ENCODE measurements at places on chromosomes 2 and 18.

- DNase-seq = no peak
These were observed 364.7 kb downstream of the GPD2 start for GRCh38 chr2:156800781-156801361.

- DNase-seq = no peak
These were observed 15.4 kb upstream of the GLI2 start for GRCh38 chr2:120720231-120720630.

DNA sequence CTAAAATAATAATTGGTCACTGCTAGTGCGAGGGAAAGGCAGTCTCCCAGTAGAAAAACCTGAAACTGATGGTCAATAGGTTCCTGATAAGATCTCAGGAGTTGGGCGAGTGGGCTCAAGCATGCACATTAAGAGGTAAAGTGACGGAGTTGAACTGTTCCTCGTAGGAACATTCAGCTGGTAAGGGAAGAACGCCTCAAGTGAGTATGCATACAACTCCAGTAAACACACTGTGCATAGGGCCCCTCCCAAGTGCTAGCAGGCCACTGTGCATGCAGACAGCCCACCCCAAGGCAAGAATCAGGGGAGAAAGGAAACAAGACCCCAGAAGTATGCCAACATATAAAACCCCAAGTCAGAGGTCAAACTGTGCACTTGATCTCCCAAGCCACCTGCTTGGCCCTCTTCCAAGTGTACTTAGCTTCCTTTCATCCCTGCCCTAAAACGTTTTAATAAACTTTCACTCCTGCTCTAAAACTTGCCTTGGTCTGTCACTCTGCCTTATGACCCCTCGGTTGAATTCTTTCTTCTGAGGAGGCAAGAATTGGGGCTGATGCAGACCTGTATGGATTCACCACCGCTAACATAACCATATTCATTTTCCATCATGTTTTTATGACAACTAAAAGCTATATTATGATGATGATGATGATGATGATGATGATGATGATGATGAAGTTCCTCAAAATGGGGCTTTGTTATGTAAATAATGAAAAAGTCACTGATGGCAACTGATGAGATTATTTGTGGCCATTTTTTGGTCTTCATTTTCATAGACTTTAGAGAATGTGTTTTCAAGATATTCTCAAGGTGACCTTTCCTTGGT, 118.0 kb upstream of the RAB27B start:
- DNase-seq = no peak

DNA sequence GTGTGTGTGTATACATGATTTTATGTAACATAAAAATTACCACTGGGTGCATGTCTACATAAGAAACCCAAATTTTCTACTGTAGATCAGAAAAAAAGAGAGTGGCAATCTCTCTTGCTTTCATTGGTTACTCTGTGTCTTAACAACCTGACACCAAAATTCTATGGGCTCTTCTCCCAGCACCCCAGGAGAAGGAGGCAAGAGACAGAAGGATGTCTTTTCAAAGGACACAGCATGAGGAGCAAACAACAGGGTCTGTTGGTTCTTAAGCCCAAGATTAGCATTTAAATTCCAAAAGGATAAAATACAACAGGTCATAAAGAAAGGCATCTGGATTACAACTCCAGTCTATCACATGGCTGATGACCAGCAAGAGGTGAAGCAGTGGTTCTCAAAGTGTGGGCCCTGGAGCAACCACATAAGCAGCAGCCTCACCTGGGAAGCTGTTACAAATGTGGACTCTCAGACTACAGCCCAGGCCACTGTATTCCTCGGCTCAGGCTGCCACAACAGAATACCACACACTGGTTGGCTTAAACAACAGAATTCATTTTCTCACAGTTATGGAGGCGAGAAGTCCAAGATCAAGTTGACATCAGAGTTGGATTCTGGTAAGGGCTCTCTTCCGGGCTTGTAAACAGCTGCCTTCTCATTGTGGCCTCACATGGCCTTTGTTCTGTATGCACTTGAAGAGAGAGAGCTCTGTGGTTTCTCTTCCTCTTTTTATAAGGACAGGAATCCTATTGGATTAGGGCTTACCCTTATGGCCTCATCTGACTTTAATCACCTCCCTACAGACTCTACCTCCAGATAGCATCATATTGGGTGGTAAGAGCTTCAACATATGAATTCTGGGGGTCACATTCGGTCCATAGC, 79.8 kb upstream of the RNF152 start:
- no peak for DNase-seq

GRCh38 chr2:238791354-238791753, 56.5 kb upstream of the TWIST2 start:
- DNase-seq = no peak

- no peak for DNase-seq
These were observed 31.9 kb upstream of the REG3G start for GRCh38 chr2:78993518-78994148.

- DNase-seq = no peak
These were observed 14.6 kb upstream of the NFATC1 start for GRCh38 chr18:79380816-79381806.

Measured in AG04449 (cell line).